Activated T-helper 1 cell treated with anti-CD3 and anti-CD28 coated beads, Interleukin-2, amount 50 U/mL, for 16 hours (primary cell): ENCODE measurements at places on chromosomes 12 and 14.

- DNase-seq: no peak
Observed at GRCh38 chr12:25438638-25439037, 114.4 kb downstream of the LMNTD1 start.

- no peak for DNase-seq
Observed at GRCh38 chr14:66619952-66620351, 112.0 kb downstream of the GPHN start.

GRCh38 chr12:29249930-29250329 is 100.9 kb downstream of the FAR2 start:
- no peak for DNase-seq

DNA sequence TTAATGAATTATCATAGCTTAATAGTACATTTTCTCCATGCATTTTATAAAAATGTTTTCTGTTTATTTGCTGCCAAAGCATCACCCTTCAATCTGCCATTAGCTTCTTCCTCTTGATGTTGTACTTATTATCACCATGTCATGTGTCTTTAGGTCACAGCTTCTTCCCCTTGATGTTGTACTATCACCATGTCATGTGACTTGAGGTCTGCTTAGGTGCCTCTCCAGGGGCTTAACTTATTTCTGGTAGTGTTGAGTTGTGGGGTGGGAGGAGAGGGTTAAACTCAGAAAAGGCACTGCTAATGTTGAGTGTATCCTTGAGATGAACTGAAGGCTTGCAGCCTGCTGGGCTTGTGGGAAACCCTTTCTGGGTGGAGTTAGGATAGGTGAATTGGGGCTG is 87.8 kb downstream of the DAAM1 start:
- DNase-seq: no peak

DNA sequence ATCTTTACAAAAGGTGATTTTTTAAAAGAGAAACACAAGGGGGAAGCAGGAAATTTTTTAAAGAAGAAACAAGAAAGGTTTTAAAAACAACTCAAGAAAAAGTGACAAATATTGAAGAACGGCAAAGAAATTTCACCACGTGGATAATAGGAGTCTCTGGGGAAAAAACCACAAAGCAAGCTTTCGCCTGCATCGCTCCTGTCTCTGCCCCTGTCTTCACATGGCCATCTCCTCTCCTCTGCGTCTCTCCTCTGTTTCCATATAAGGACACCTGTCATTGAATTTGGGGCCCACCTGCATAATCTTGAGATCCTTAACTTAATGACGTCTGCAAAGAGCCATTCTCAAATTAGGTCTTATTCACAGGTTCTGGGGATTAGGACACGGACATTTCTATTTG is 175.8 kb downstream of the ETV6 start:
- no peak for DNase-seq

DNA sequence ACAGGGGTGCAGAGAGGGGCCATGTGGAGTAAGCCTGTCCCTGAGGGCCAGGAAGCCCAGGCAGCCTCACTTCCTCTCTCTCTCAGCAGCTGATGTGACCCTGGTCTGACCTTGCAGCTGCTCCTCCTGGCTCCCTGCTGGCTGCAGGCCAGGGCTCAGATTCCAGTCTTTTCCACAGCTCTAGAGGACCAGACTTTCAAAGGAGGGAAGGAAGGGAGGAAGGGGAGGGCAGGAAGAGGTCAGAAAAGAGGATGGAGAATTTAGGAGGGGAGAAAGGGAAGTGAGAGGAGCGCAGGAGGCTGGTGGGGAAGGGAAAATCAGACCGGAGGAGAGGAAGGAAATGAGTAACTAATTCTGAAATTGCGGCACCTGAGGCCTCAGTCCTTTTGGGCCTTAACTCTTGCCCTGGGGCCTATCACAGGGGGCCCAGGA is 40.9 kb upstream of the VASH1 start:
- DNase-seq: no peak

GRCh38 chr12:69984241-69984640 is 159.2 kb downstream of the MYRFL start:
- DNase-seq: no peak

GRCh38 chr12:53252349-53252916 is 15.7 kb upstream of the ESPL1 start:
- DNase-seq: no peak

DNA sequence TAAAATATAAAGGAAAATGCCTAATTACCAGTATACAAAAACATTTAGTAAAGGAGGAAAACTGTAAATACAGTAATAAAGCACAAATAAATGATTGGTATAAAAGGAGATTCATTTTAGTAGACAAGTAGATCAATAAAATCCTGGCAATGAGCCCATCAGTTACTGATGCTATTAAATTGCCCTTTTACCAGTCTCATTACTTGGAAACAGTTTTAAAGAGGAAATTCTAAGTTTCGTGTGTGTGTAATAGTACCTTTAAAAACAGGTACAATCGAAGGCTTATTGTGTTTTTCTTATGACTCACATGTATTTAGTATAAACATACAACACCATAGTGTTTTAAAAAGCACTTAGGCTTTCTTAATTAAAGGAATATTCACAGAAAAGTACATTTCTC is 46.4 kb upstream of the SYT10 start:
- no peak for DNase-seq

DNA sequence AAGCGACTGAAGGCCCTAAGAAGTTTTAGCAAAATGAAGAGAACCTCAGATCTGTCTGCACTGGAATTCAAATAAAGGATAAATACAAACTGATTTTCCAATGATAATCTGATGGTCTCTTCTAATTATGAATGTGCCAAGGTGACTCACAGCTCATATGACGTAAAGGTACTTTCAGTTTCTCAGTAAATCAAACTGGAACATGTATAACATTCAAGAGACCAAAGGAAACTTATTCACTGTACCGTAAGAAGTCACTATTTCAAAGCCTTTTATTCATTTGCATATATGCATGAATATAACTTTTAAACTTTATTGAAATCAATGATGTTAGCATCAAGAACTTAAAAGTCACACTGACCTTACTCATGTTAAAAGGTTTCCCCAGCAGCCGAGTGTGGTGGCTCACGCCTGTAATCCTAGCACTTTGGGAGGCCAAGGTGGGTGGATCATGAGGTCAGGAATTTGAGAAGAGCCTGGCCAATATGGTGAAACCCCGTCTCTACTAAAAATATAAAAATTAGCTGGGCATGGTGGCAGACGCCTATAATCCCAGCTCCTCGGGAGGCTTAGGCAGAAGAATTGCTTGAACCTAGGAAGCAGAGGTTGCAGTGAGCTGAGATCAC is 52.2 kb downstream of the ATXN2 start:
- no peak for DNase-seq

DNA sequence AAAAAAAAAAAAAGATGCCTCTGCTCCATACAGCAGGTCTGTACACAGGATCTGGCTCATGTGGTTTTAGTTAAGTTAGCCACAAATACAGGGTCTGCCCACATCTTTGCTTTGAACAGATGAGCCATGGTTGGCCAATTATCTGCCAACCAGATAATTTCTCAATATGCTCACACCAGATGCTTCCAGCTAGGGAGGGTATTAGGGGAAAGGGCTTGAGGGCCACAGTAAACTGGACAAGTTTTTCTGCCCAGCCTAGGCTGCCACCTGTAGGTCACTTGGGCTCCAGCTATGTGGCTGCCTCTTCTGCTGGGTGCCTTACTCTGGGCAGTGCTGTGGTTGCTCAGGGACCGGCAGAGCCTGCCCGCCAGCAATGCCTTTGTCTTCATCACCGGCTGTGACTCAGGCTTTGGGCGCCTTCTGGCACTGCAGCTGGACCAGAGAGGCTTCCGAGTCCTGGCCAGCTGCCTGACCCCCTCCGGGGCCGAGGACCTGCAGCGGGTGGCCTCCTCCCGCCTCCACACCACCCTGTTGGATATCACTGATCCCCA is 776 bp downstream of the RDH5 start:
- DNase-seq: no peak

DNA sequence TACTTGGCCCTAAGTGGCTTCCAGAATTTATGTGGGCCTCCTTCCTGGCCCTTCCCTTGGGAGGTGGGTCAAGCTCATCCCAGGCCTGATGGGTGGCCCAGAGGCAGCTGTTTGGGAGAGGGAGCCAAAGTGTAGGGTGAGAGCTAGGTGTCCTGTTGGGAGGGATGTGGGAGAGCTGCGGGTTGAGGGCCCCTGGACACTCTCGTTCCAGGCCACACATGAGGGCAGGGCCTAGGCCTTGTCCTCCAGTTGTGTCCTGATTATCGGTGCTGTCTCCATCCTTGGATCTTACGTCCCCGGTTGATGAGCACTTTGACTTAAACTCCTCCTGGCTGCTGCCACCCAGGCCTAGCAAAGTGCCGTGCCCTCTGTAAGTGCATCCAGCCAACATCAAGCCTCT is 177.5 kb upstream of the VASH1 start:
- DNase-seq: no peak

DNA sequence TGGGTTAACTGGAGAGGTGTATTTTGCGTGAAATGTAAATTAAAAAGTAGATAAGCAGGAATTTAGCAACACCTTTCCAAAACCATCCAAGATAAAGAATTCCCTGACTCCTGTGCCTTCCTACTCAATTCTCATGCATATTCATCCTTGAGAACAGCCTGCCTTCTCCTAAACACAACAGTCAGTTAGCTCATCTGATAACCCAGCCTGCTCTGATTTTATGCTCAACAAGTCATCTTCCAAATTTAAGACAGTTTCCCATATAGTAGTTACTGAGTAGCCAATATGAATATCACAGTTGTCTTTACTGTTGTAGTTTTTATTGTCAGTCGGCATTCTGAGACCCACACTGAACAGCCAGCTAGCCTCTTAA is 27.1 kb downstream of the CPNE8 start:
- DNase-seq: no peak

DNA sequence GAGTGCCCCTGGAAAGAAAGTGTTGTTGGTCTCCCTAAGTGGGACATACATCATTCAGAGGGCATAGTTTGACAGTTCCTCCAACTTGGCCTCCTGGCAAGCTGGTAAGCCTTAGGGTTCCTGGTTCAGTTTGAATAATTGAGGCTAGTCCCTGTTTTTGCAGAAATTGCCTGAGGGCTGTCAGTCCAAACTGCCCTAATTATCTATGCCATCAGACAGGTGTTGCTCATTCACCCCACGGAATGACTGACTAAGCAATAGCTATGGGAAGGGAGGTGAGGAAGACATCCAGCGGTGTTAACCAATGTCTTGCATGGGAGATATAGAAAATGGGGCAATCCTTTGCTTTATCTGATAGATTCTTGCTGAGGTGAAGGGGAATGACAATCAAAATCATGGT is 37.6 kb downstream of the SPTSSA start:
- no peak for DNase-seq

DNA sequence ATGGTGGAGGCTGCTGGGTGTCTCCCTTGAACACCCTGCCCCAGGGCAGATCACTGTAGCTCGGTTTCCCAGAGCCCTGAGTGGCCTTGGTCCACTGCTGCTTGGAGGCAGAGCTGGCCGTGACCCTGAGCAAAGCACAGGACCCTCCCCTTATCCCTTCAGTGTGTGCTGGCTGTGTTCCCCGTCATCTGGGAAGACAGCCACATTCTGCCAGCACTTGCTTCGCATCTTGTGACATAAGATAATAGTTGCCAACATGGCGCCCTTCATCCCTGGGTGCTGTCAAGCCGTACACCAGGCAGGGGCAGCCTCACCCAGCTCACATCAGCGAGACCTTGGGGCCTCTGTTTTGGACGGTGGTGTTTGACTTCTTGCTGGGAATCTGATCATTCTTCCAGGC is 12.1 kb upstream of the ALDH2 start:
- no peak for DNase-seq

GRCh38 chr12:124545508-124546418 is 21.6 kb downstream of the NCOR2 start:
- DNase-seq: no peak

DNA sequence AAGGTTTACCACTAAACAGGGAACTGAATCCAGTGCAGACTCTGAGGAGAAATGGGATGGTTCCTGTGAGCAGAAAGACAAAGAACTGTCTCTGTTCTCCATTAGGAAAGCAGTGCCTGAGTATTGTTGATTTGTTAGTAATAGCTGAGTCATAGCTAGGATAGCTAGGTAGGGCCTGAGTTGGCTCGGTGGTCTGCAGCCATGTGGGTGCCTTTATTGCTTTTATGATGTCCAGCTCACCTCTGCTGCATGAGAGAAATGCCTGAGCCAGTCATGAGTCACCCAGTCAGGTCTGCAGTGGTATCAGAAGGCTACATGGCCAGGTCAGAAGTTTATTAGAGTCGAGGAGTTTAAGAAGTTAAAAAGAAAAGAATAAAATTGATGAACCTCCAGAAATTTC is 24.2 kb downstream of the TRHDE start:
- DNase-seq: no peak

GRCh38 chr12:64450711-64451486 is 1.0 kb upstream of the TBK1 start:
- no peak for DNase-seq

- no peak for DNase-seq
Observed at GRCh38 chr14:63717702-63718101, 10.2 kb downstream of the SGPP1 start.

- no peak for DNase-seq
Observed at GRCh38 chr14:95559203-95559602, 24.4 kb downstream of the GLRX5 start.

DNA sequence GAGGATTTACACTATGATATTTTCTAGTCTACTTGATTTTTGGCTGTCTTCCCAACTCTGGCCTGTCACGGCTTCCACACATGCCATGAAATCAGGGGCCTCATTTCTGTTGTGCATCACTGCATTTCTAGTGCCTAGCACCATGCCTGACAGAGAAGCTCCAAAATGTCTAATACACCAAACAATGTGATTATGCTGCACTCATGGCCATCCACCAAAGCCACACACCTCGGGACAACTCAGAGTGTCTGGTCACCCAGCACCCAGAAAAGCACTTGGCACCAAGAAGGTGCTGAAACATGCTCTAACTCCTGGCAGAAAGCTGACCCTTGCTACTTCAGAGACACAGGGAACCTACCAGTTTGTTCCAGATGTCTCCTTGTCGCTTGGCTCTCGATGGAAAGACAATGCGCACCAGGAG is 11.3 kb downstream of the GCN1 start:
- no peak for DNase-seq

- no peak for DNase-seq
Observed at GRCh38 chr12:120685522-120685921, 1.4 kb upstream of the MLEC start.

DNA sequence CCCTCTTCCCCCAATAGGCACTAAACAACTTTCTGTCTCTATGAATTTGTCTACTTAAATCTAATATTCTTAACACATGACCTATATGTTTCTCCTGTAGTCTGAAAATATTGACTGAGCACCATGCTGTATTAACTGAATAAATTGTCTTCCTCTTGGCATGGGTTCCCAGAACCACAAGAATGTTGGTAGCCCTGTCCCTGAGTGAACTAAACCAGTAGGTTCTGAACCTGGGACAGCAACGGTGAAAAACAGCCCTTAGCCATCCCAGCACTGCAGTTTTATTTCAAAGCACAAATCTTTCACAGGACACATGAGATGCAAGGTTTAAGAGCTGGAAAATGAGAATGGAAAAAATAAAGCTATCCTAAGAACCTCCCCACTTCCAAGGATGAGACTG is 20.4 kb upstream of the HSP90B1 start:
- no peak for DNase-seq
